ENCODE measurements at places on chromosomes 16 and 17.

GRCh38 chr16:54787045-54787444 lies 143.6 kb upstream of the IRX5 start:
- no peaks in the 10 kb centered on the region for H3K27me3 ChIP-seq
- DNase-seq = no peak
- no peaks in the 10 kb centered on the region for H3K36me3 ChIP-seq
- H3K4me3 ChIP-seq = no peak overlapping the region
- H3K4me1 ChIP-seq = no peaks in the 10 kb centered on the region
- no peak overlapping the region for H3K27ac ChIP-seq

DNA sequence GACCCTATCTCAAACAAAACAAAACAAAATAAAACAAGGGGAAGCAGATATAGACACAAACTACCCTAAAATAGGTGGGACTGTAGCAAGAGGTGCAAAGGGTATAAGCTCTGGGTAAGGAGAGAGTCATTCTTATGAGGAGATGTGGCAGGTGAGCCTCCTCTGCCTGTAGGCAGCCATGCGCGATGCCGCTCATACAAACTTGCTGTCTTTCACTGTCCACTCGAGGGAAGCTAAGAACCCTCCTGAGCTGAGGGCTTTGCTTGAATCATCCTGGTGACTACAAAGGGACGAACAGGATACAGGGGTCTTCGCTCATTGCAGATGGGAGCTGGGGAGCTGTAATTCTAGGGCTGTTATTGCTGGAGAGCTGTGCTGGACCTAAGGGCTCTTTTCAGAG lies 14.8 kb upstream of the IL27 start:
- H3K27ac ChIP-seq = no peak overlapping the region
- H3K36me3 ChIP-seq = no peaks in the 10 kb centered on the region
- H3K4me3 ChIP-seq = no peak overlapping the region

DNA sequence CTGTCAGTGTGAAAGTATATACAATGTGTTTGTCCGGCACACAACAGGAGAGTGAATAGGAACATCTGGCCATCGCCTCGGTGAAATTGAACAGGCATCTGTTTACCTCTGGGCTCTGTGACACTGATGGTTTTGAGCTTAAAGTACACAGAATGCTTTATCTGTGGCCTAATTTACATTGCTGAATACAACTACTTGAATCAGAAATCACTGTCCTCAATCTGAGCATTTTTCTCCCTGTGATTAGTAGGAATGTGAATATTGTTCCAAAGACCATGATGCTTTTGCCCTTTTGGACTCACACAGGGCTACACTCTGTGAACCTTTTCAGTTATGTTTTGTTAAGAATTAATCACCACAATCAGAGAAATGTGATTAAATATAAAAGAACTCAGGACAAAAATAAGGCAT lies 323.0 kb upstream of the TBX2 start:
- peaks cover 3% of the 10 kb centered on the region for H3K36me3 ChIP-seq
- H3K27ac ChIP-seq = no peak overlapping the region
- no peak for DNase-seq
- H3K27me3 ChIP-seq = no peaks in the 10 kb centered on the region

DNA sequence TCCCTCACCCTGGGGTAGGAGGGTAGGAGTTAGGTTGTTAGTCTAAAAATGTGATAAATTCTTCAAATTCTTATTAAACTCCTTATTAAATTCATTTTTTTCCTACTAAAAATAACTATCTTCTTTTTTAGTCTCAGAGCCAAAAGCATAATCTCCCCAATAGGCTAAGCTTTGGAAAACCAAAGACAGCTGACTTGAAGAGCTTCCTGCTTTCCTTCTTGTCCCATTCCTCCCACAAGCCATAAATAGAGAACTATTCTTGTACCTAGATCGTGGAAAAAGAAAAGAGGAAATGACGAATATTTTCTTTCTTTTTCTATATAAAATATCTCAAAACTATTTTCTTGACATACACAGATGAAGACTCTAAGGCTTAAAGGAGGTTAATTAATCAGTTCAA lies 486.9 kb downstream of the CDH8 start:
- no peak overlapping the region for H3K27ac ChIP-seq
- H3K4me3 ChIP-seq = no peak overlapping the region
- no peaks in the 10 kb centered on the region for H3K36me3 ChIP-seq
- no peak for DNase-seq

GRCh38 chr16:715477-716199 lies 720 bp downstream of the METRN start:
- H3K27ac ChIP-seq = no peak overlapping the region
- peaks cover 10% of the 10 kb centered on the region for H3K4me1 ChIP-seq
- DNase-seq = no peak
- no peaks in the 10 kb centered on the region for H3K36me3 ChIP-seq
- no peak overlapping the region for H3K4me3 ChIP-seq
- peaks cover 7% of the 10 kb centered on the region for H3K27me3 ChIP-seq

- no peak overlapping the region for H3K4me3 ChIP-seq
- no peak for DNase-seq
- no peaks in the 10 kb centered on the region for H3K4me1 ChIP-seq
- no peaks in the 10 kb centered on the region for H3K36me3 ChIP-seq
- H3K27me3 ChIP-seq = peaks cover 9% of the 10 kb centered on the region
- H3K27ac ChIP-seq = no peak overlapping the region
These were observed 87.2 kb upstream of the CACNG5 start for GRCh38 chr17:66747578-66748275.

- no peak overlapping the region for H3K4me3 ChIP-seq
- H3K27me3 ChIP-seq = no peaks in the 10 kb centered on the region
These were observed 94.9 kb downstream of the TOX3 start for GRCh38 chr16:52451971-52452421.

DNA sequence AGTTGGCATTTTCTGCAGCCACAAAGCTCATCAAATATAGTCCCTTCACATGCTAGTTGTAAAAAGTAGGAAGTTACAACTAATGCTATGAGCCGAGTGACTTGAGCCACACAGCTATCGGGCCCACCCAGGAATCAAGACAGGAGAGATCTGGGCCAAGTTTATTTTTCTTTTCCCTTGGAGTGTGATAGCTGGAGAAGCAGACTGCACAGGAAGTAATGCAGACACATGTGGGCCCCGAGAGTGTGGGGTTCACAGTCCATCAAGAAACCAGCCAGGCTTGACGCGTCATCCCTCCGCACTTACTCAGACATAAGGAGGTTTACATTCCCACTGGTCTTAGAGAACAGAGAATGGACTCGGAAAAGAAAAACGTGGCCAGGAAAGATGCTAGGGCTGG lies 403.1 kb upstream of the CDH11 start:
- no peaks in the 10 kb centered on the region for H3K4me1 ChIP-seq
- no peak overlapping the region for H3K27ac ChIP-seq
- no peaks in the 10 kb centered on the region for H3K36me3 ChIP-seq
- no peaks in the 10 kb centered on the region for H3K27me3 ChIP-seq

DNA sequence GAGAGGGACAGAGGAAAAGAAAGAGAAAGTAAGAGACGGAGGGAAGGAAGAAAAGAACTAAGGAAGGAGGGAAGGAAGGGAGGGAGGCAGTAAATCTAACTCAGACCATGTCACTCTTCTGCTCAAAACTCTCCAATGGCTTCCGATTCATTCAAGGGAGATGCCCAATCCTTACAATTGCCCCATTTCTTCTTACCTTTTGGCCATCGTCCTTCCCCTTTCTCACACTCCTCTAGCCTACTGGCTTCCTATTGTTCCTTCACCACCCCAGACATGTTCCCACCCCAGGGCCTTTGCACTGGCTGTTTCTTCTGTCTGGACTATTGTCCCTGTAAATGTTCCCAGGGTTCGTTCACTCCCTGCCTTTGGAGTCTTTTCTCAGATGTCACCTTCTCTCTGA lies 72.3 kb downstream of the TOX3 start:
- no peaks in the 10 kb centered on the region for H3K4me1 ChIP-seq
- no peaks in the 10 kb centered on the region for H3K27me3 ChIP-seq
- H3K4me3 ChIP-seq = no peak overlapping the region
- no peaks in the 10 kb centered on the region for H3K36me3 ChIP-seq
- H3K27ac ChIP-seq = no peak overlapping the region

- H3K27me3 ChIP-seq = no peaks in the 10 kb centered on the region
- no peaks in the 10 kb centered on the region for H3K36me3 ChIP-seq
- no peak overlapping the region for H3K27ac ChIP-seq
- no peak for DNase-seq
- H3K4me1 ChIP-seq = no peaks in the 10 kb centered on the region
These were observed 514.6 kb downstream of the KCNJ2 start for GRCh38 chr17:70683936-70684335.

GRCh38 chr16:5036228-5037156 lies 2.8 kb upstream of the NAGPA start:
- H3K27ac ChIP-seq = no peak overlapping the region
- no peak for DNase-seq
- no peaks in the 10 kb centered on the region for H3K36me3 ChIP-seq
- H3K27me3 ChIP-seq = peaks cover 9% of the 10 kb centered on the region
- no peak overlapping the region for H3K4me3 ChIP-seq
- peaks cover 23% of the 10 kb centered on the region for H3K4me1 ChIP-seq

DNA sequence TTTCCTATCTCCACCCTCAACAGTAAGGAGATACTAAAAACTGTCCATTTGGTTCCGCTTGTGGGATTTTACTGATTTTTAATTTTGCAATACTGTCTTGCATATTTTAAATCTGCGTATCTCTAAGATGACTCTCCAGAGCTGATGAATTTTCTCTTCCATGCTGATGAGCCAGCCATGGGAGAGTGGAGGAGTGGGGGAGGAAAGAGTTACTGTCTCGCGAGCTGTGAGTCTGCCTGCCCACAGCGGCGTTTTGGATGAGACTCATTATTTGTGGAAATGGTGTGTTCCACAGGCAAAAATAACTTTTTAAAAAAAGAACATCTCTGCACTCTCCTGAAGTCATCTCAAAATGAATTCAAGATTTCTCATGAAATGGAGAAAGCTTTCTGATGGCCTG lies 34.6 kb upstream of the MYOCD start:
- no peak for DNase-seq
- no peaks in the 10 kb centered on the region for H3K36me3 ChIP-seq
- no peak overlapping the region for H3K27ac ChIP-seq
- no peaks in the 10 kb centered on the region for H3K4me1 ChIP-seq
- H3K4me3 ChIP-seq = no peak overlapping the region
- no peaks in the 10 kb centered on the region for H3K27me3 ChIP-seq

GRCh38 chr16:47750371-47750770 lies 289.2 kb downstream of the PHKB start:
- no peaks in the 10 kb centered on the region for H3K4me1 ChIP-seq
- no peak overlapping the region for H3K27ac ChIP-seq
- DNase-seq = no peak

DNA sequence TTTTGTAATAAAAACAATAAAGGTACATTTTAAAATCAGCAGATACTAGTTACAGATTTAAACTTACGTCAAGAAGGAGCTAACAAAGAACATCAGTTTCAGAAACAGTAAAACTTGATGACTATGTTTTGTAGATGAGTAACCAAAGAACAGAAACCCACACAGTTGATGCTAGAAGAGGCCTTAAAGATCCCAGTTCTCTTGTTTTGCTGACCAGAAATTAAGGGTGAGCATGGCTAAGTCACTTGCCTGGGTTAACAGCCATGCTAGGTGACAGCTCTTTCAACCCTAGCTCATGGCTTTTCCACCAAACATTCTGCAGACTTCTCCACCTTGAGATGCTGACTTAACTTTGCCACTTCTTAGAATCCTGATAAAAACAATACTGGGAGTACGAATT lies 26.4 kb downstream of the STX8 start:
- H3K27ac ChIP-seq = no peak overlapping the region
- peaks cover 10% of the 10 kb centered on the region for H3K36me3 ChIP-seq
- no peak overlapping the region for H3K4me3 ChIP-seq
- DNase-seq = no peak
- H3K4me1 ChIP-seq = no peaks in the 10 kb centered on the region
